ENCODE measurements at places on chromosomes 13 and 19.

GRCh38 chr13:98819382-98820010 lies 67.0 kb upstream of the SLC15A1 start:
- DNase-seq: no peak

- DNase-seq: no peak
These were observed 32.7 kb upstream of the FLT1 start for GRCh38 chr13:28527629-28528028.

DNA sequence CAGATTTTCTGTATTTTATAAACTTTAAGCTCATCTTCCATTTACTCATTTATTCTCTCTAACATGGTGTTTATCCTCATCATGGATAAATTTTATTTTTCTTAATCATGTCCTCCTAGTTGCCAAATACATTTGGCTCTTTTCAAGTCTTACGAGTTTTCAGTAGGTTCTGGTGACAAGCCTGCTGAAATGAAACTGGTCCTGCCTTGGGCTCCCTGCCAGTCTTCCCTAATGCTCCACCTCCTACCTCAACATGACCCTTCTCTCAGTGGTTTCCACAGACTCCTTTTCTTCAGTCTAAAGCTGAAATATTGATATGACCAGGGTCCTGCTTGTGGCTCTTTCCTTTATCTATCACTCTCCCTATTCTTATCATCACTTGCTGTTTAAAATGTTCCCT lies 81.2 kb downstream of the TRPC4 start:
- DNase-seq: no peak

- no peak for DNase-seq
These were observed 1.0 kb downstream of the IRF2BP1 start for GRCh38 chr19:45884682-45885555.

All from NCI-H1436 (cell line).